ENCODE measurements at places on chromosomes 12 and 14.

DNA sequence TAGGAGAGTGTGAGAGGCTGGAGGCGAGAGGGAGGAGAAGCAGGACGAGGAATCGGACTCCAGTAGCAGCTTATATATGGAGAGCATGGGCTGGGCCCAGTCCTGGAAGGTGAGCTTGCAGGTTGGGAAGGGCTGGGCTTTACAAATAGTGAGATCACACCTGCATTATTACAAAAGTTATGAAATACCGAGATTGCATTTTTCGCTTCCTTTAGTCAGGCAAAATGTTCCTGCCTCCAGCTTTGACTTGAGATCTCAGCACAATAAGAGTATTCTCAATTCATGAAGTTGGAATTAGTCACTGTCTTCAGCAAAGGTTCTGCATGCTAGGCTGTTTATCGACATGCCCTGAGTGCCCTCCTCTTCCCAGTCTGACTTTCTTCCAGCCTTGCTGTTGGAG, at the start of gene KRT6B:
TSS of gene KRT6B (minus strand) at position 46 of the 400 bp plus-strand sequence. CDS start 68 bp downstream, outside the sequence.
- DNase-seq, result no peak

DNA sequence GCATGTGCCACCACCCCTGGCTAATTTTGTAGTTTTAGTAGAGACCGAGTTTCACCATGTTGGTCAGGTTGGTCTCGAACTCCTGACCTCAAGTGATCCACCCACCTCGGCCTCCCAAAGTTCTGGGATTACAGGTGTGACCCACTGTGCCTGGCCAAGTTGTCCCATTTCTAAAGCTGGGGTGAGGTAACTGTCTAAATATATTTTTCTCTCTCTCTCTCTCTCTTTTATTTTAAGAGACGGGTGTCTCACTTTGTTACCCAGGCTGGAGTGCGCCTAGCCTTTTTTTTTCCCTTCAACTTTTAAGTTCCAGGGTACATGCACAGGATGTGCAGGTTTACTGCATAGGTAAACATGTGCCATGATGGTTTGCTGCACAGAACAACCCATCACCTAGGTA, 8.6 kb downstream of the ATF1 start:
- DNase-seq, result no peak

GRCh38 chr12:114480337-114481199, 74.6 kb upstream of the TBX5 start:
- no peak for DNase-seq

GRCh38 chr14:65282896-65283253, 129.7 kb upstream of the FUT8 start:
- DNase-seq, result no peak

DNA sequence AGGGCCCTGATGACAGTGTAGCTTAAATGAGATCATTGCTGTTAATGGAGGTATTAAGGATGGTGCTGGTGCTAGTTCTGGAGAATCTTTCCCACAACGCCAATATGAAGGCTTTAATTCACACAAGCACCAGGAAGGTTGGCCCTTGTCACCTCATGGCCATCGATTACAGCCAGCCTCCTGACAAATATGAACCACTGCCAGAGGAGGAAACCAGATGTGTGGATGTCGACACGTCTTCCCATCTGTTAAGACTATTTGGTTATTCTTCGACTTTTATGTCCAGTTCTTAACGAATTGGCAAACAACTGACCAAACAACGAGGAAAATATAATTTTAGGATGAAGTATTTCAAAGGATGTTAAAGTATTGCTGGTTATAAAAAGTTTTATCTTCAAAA, 79.5 kb downstream of the PIK3C2G start:
- DNase-seq, result no peak

DNA sequence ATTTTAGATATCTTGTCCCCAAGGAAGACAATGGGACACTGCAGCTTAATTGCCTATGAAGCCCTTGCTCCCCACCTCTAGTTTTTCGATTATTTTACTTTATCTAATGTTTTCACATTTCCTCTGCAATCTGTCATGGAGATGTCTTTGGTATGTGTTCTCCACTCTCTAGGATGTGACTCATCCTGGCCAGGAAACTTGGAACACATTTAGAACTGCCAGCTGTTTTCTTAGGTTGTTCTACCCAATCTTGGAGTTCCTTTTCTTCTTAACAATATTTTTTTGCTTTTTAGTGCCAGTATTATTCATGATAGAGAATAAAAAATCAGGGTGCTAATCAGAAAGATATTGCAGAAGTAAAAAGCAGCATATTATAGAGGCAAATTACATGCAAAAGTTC, 101.7 kb upstream of the CLEC14A start:
- no peak for DNase-seq

DNA sequence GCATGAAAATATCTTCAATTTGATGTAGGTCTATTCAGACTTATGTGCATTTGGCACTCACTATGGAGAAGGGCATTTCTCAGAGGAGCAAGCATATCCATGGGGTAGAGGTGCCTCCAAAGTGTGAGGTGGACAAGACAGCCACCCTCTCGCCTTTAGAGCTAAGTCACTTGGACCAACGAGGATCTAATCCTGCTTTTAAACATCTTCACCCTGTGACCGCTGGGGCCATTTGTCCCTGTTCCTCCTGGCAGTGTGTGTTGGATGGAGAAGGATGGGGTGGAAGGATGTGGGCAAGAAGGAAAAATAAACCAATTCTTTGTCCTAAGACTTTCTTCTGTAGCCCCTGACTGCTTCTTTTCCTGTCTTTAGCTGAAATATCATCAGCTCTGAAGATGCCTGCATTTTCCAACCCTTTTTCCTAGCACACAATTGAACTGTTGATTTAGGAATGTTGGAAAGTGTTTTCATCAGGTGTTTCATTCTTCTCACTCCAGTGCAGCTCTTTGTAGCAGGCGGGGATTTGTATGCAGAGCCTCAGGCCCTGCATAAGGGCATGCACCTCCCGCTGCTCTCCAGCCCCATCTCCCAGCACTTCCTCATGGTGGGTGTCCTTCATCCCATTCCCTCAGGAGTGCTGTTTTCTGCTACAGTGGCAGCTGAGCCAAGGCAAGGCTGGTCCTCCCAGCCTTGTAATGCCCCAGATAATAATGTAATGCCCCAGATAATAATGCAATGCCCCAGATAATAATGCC, 5.3 kb downstream of the FGF6 start:
- DNase-seq, result no peak

DNA sequence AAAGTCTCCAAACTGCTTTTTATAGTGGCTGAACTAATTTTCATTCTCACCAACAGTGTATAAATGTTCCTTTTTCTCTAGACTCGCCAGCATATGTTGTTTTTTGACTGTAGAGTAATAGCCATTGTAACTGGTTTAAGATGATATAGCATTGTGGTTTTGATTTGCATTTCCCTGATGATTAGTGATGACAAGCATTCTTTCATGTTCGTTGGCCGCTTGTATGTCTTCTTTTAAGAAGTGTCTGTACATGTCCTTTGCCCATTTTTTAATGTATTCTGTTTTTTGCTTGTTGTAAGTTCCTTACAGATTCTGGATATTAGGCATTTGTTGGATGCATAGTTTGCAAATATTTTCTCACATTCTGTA, 404.9 kb downstream of the FLRT2 start:
- DNase-seq, result no peak

DNA sequence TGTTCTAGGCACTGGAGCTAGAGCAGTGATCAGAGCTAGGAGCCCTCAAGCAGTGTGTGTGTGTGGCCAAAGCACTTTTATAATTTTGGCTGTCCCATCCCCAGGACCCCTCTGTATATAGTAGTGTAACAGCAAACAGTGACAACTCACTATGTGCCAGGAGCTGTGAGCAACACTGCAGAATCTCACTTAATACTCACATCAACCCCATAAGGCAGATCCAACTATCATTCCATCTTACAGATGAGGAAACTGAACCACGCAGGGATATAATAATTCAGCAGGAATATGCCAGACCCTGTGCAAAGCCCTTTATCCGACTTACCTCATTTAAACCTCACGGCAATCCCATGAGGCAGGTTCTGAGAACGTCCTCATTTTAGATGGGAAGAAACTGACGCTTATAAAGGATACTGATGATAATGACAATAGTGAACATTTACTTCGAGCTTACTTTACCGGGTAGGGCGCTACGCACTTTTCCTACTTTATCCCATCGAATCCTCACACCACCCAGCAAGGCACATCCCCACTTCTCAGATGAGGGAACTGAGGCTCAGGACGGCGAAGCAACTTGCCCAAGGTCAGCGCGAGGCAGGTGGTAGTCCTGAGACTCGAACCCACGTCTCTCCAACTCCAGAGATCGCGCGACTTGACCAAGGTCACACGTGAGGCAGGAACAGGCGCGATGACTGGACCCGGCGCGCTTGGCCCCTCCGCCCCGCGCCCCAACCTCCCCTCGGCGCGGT, 687 bp downstream of the RAB35 start:
- peak; percentile 22 for DNase-seq

DNA sequence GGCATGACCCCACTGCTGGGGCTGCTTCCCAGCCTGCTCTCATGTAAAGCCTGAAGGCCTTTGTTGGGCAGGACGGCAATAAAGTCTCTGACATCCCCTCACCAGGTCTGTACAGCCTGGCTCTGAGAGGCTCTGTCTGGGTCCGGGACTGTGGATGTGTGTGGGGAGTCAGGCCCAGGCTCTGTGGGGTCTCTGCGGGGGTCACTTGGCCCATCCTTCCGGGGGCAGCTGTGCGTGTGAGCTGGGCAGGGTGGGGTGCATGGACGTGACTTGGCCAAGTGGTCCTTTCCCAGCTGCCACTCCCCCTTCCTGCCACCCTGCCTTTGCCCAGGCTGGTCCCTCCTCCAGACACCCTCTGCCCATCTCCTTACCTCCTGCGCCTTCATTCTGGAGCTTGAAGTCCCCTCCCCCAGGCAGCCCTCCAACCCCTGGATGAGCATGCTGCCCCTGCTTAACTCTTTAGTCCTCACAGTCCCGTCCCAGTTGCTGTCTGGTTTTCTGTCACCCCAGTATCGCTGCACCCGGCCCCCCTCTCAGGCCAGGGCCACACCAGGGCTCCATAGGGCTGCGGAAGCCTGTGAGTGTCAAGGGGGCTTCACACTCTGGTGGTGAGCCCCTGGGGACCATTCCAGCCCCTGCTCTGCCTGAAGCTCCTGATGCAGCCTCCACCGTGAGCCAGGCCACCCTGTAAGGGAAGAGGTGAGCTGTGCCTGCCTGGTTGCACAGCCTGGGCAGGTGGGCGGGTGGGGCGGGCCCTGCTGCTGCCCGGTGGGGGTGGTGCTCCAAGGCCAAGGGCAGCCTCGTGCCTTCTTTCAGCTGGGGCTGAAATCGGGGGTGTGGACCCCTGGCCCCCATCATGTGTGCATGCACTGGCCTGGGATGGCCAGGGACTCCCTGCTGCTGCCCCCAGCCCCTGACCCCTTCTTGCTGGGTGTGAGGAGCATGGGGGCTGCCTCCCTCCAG, 25.5 kb upstream of the KIF26A start:
- DNase-seq, result no peak

DNA sequence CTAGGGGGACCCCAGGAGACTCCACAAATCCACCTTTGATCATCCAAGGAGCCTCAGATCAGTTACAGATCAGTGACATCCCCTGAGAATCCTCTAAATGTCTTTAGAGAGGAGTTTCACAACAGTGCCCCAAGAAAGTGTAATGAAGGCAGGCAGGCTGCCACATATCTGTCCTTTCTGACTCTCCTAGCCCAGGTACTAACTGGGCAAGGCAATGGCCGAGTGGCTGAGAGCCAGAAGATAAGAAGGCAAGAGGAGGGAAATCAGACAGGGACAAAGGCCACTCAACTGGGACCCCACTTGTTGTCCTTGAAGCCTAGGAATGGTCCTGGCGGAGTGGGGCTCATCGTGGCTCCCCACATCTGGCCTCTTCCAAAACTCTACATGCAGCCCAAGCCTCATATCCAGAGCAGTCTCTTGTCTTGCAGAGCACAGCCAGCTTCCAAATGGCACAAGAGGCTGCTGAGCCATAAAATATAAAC, 11.6 kb downstream of the ACTN1 start:
- no peak for DNase-seq

- no peak for DNase-seq
These were observed 63.7 kb downstream of the WDR20 start for GRCh38 chr14:102203382-102203781.

- no peak for DNase-seq
These were observed 163.9 kb upstream of the TMTC2 start for GRCh38 chr12:82522762-82523161.

DNA sequence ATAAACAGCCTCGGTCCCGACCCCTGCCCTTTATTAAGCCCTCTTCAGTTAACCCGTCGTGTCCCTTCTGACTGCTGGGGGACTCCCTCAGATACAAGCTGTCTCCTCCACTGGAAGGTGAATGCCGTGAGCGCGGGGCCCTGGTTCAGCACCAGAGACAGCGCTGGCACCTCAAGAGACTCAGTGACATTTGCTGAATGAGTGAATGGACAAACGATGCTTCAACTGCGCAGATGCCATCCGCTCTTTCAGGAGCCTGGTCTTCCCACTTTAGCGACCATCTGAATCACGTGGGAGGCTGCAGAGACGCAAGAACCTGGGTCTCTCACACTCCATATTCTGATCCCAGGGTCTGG, 92.6 kb upstream of the SFSWAP start:
- no peak for DNase-seq

GRCh38 chr12:116436561-116437249, 122.5 kb upstream of the MAP1LC3B2 start:
- no peak for DNase-seq

- DNase-seq, result no peak
These were observed 50.9 kb downstream of the CLIP1 start for GRCh38 chr12:122371475-122372045.

DNA sequence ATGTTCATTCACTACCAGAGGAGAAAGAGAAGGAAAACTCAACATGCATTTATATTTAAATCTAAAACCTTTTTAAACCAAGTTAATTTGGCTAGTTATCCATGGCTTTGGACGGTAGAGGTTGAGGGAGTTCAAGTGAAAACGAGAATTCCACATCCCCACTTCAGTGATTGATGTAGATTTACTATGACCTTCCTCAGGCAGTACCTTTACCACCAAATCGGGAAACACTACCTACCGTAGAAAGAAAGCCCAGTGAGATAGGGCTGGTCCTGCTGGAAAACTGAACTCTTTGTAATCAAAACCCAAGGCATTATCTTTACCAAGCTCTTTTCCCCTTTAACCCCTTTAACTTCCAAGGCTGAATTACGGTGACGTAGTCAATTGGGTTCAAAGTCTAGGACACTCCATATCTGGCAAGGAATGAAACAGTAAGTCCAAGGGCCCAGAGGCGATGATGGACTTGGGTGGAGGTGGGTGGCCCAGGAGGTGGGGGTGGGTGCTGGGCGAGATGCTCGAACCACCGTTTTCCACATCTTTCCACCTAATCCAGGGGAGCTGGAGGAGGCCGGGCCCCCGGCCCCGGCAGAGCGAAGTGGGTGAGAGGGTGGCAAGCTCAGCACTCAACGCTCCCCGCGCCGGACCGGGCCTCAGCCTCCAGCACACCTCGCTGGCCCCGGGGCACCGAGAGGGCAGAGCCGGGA, 618 bp downstream of the SEC23A start:
- DNase-seq, result no peak

DNA sequence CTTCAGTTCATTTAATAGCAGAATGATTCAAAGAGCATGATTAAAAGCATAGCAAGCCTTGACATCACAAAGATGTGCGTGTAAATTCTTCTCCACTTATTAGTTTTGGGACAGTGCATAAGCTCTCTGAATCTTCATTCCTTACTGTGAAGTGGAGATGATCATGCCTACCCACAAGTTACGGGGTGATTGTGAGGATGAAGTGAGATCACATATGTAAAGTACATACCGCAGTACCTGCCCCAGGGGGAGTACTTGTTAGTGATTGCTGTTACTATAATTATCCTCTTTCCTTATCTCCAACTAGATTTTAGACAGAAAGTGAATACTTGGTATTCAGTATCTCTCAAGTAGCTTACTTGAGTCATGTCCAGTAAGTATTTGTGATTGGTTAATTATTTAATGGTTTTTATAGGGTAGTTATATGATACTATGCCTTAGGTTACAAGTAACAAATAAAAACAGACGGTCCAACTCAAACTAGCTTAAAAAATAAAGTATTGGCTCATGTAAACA, 6.0 kb downstream of the RAD9B start:
- no peak for DNase-seq
